ENCODE measurements at places on chromosomes 11 and 22.

DNA sequence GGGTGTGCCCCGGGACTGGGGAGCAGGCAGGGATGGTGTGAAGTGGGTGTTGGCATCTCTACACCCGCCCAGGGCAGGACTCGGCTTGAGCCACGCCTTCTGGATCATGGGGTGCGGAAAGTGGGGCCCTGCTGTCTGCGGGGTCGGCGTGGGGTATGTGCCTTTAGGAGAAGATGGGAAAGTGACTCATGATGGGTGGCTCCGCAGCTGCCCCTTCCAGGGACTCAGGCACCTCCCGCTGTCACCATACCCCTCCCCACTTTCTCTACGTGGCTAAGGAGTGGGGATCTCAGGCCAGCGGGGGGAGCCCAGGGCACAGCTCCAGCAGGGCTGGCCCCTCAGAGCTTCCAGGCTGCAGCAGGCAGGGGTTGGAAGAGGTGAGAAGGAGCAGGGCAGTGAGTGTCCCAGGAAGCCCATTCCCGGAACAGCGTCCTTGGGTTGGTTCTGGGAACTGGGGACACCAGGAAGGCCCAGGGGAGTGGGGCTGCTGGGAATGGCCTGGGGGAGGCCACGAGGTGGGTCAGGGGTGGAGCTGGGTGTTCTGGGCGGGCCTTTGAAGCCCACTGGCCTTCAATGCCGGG lies 102.9 kb upstream of the FGF3 start:
- no peak for DNase-seq
- H3K27ac ChIP-seq, result no peak overlapping the region
- H3K36me3 ChIP-seq, result no peaks in the 10 kb centered on the region
- no peak overlapping the region for H3K4me3 ChIP-seq

DNA sequence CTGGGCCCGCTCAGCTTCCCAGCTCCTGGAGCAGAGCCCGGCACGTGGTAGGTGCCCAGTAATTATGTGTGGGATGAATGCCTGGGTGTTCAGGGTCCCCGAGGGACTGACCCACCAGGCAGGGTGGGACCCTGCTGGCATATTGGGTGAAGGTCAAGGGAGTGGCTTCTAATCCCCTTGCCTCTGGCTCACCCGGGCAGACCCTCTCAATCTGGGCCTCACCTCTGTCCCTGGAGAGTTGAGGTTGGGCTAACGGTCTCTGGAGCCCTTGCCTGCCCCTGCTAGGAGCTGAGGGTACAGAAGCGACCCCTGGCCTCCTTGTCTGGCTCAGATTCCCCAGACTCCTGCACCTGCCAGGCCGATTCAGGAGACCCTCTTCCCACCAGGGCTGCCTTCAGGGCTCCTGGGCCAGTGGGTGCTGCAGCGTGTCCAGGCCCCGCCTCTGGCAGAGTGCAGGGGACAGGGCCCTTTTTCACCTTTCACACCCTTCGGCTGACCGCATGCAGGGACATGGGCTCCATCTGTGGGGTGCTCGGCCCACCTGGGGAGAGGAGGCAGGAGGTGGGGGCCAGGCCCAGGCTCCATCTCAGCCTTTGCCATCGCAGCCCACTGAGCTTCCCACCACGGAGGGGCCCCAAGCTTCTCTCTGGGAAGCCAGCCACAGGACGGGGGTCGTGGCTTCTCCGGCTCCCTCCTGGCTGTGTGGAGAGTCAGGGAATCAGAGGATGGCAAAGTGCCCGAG lies 3.8 kb upstream of the CTSD start:
- no peak overlapping the region for H3K27ac ChIP-seq
- no peak for DNase-seq
- no peak overlapping the region for H3K4me3 ChIP-seq
- H3K4me1 ChIP-seq, result peaks cover 38% of the 10 kb centered on the region
- no peaks in the 10 kb centered on the region for H3K36me3 ChIP-seq

GRCh38 chr11:40306938-40307548 lies 1152.4 kb downstream of the LRRC4C start:
- no peak overlapping the region for H3K4me3 ChIP-seq
- H3K36me3 ChIP-seq, result no peaks in the 10 kb centered on the region
- no peak for DNase-seq
- H3K4me1 ChIP-seq, result no peaks in the 10 kb centered on the region
- H3K27ac ChIP-seq, result no peak overlapping the region

GRCh38 chr22:46774980-46775849 lies 12.8 kb downstream of the TBC1D22A start:
- H3K36me3 ChIP-seq, result peaks cover 31% of the 10 kb centered on the region
- H3K4me1 ChIP-seq, result peaks cover 58% of the 10 kb centered on the region
- H3K4me3 ChIP-seq, result peak overlapping the region; percentile 59
- H3K27ac ChIP-seq, result peak overlapping the region; percentile 81
- no peak for DNase-seq

All from activated CD8-positive, alpha-beta T cell treated with anti-CD3 and anti-CD28 coated beads, Interleukin-2, amount 10 ng/mL, durations not matched to agents 7 days and 5 days (primary cell).